ENCODE measurements at places on chromosomes 1 and 21.

- no peak for DNase-seq
Measured at GRCh38 chr21:29217818-29218291, 80.9 kb upstream of the BACH1 start.

GRCh38 chr1:157678721-157679120 is 21.8 kb downstream of the FCRL3 start:
- no peak for DNase-seq

DNA sequence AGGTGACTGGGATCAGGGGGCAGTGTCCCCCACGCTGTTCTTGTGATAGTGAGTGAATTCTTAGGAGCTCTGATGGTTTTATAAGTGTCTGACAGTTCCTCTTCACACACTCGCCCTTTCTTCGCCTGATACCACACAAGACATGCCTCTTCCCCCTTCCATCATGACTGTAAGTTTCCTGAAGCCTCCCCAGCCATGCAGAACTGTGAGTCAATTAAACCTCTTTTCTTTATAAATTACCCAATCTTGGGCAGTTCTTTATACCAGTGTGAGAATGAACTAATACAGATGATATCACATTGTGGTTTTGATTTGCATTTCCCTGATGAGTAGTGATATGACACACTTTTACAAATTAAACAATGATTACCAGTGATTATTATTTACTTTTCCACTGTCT is 229.9 kb downstream of the AKT3 start:
- no peak for DNase-seq

- no peak for DNase-seq
Measured at GRCh38 chr1:208243527-208243966, 637 bp downstream of the PLXNA2 start.
